Stimulated activated CD8-positive, alpha-beta memory T cell treated with anti-CD3 and anti-CD28 coated beads, Interleukin-7, amount 100 ng/mL, for 1 hour (primary cell): ENCODE measurements at places on chromosomes 6 and 20.

GRCh38 chr6:38603966-38604365 lies 35.8 kb downstream of the BTBD9 start:
- no peak for DNase-seq

DNA sequence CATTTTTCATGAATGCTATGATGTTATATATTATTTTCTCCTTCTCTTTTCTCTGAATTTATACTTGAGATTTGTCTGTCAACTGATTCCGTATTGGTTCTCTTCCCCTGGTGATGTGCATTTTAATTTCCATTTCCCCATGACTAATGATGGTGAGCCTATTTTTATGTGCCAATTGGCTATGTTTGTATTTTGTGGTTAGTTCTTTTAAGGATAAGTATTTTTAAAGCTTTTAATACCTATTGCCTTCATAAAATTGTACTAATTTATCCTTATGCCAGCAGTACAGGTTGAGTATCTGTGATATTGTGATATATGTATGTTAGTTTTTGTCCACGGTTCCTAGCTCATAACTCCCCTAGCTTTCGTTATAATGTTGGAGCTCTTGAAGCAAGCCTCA lies 2.8 kb downstream of the POLH start:
- DNase-seq = no peak

DNA sequence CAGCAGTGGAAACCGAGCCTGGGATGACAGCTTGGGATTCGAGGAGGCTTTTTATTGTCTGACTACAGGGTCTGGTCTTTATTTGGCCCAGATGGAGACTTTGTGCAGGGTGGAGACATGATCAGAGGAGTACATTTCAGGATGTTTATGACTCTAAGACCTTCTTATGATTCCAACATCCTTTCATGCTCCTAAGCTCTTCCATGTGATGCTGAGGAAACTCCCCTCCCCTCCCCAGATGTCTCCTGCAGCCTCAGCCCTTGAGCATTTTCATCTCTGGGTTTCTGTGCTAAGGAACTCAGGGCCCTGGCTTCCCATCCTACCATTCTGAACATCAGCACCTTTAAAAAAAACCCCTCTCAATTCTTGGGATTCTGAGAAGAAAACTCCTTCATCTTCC lies 186.6 kb downstream of the SOX4 start:
- no peak for DNase-seq

DNA sequence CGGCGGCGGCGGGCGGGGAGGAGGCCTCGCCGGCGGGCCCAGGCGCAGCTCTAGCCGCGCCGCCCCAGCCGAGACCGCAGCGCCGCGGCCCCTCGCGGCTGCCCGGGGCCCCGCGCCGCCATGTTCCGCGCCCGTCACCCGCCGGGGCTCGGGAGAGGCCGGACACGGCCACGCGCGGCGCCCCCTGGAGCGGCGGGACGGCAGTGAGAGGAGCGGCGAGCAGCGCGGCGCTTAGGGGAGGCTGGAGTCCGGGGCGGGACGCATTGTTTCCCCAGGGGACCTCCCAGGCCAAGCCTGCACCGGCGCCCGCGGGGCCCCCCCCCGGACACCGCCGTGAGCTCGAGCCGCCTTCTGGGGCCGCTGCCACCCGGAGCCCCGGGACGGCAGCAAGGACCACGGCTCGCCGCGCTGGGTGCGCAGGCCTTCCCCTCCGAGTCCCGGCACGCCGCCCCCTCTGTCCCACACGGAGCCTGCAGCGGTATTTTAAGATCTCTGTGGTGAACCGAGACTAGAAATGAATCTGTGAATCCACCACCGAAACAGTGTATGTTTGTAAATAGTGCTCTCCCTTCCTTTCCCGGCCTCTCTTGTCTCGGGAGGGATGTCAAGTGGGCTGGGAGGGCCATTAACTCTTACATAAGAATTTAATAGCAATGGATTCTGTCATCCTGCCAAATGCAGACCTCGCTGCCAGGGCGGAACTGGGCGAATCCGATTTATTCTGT lies 424 bp upstream of the KIF13A start:
- no peak for DNase-seq
